Karpas-422 (cell line): ENCODE measurements at places on chromosomes 6 and 20. TPM values are rescaled to one million over a fixed set of nuclear protein-coding genes. Genes with fewer than 3 reads are reported as not detected.

GRCh38 chr6:126945812-126946360, 172.6 kb upstream of the RSPO3 start:
- H3K4me1 ChIP-seq, result no peaks in the 10 kb centered on the region
- no peak overlapping the region for H3K27ac ChIP-seq

- H3K27ac ChIP-seq, result no peak overlapping the region
- H3K36me3 ChIP-seq, result peaks cover 9% of the 10 kb centered on the region; the same call in 1 of the 2 replicates
- no peak overlapping the region for H3K4me3 ChIP-seq
- no peaks in the 10 kb centered on the region for H3K27me3 ChIP-seq
These were observed 54.5 kb downstream of the PLCG1 start for GRCh38 chr20:41191562-41192500.

DNA sequence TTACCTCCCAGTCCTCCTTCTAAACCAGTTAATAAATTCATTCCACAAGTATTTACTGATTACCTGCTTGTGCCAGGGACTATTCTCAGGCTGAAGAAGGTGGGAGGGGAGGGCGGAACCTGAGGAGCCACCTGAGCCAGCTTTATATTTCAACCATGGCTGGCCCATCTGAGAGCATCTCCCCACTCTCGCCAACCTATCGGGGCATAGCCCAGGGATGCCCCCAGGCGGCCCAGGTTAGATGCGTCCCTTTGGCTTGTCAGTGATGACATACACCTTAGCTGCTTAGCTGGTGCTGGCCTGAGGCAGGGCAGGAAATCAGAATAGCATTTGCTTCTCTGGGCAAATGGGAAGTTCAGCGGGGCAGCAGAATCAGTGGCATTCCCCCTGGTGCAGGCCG, 4.9 kb upstream of the AAR2 start:
- DNase-seq, result no peak
- peaks cover 5% of the 10 kb centered on the region for H3K4me1 ChIP-seq
- H3K27me3 ChIP-seq, result no peaks in the 10 kb centered on the region
- H3K36me3 ChIP-seq, result no peaks in the 10 kb centered on the region

- DNase-seq, result no peak
- H3K27ac ChIP-seq, result no peak overlapping the region
- H3K4me1 ChIP-seq, result no peaks in the 10 kb centered on the region
- no peak overlapping the region for H3K4me3 ChIP-seq
These were observed 7.9 kb upstream of the SLC22A16 start for GRCh38 chr6:110484321-110484720.

OLIG3 gene
- not detected in 2 replicates for total RNA-seq
